Fibroblast of skin of right quadriceps (primary cell): ENCODE measurements at places on chromosomes 4 and X.

DNA sequence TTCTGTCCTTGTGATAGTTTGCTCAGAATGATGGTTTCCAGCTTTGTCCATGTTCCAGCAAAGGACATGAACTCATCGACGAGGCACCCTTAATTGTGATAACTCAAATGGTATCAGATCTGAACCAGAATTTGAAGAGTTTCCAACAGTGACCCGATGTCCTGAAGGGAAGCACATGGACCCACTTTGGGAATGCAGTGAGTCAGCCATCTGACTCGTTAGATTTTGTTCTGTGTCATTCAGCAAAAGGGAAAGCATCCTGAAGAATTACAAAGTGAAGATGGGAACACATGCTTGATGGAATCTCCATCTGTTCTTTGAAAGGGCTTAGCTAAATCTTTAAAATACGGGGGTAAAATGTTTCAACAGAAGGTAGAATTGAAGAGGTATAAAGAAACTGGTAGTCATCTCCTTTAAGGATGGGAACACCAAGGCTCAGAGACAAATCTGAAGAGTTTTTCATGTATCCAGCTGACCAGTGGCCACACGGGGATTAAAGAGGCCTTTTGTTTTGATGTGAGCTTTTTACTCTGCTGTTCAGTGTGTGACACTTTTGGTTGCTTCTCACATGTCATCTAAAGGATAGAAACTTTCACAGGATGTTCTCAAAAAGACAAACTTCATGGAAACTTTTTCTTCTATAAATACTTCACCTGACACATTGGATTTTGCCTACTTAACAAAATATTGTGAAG is 393.8 kb downstream of the INPP4B start:
- DNase-seq: peak; percentile 54

DNA sequence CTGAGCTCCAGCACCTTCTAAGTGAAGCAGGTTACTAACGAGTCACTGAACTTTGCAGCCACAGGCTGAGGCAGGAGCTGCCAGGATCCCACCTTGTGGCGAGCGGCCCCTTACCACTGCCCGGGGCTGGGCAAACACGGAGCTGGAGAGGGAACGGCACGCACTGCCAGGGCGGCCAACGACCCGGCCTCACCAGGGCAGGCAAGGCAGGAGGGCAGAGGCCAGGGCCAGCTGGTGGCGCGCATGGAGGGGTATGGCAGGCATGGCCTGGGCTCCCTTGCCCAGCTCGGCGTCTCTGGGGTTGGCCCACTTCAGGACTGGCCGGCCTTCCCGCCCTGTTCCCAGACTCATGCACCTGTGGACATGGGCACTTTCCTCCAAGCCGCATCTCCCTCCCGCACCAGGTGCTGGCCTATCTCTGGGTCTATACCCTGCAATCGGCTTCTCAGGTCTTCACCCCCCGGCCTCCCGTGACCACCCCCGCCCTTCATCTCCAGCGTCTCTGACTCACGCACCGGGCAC is 64.9 kb downstream of the FAM53A start:
- no peak for DNase-seq

DNA sequence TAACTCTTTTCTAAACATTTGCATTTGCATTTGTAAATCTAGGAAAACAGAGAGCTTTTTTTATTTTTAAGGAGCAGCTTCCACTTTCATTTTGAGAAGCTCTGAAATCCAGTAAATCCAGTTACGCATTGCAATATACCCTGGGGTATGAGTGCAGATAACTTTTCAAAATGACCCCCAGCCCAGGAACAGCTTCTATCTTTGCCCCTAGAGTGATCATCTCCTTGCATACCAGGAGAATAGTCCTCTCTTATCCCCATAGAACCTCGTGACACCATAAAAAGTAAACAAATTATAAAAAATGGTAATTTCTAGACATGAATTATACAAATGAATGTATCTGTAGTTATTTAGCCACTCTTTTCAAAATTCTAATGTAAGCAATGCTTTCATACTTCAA is 292.2 kb upstream of the GALNT7 start:
- no peak for DNase-seq

DNA sequence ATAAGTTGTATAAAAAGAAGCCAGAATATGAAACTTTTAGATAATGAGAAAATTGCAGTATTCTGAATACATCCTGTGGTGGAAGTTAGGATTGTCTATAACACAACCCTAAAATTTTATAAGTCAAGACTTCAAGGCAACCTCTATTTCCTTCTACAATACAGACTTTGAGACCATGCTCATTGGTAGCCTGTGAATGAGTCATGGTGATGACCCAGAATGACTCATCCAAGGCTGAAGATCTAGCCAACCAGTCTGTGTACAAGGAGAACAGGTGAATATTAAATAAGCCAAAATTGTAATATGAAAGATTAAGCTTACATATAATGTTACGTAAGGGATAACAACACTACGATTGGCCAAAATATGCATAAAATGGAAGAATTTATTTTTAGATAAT is 475.9 kb upstream of the GALNT7 start:
- no peak for DNase-seq

DNA sequence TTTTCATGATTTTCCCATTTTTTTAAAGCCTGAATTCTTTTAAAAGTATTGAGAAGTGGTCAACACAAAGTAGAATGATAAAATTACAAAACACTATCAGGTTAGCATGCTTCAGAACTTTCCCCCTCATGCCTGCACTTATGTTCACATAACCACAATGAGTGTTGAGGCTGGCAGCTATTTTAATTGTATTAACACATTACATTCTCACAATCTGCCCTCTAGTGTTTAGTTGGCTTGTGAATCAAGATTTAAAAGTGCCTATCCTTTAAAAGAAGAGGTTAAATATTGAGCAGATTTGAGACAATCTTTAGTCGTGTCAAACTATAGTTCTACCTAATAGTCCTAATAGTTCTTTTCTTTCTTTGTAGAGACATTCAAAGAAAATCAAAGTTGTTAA is 93.6 kb upstream of the NAP1L5 start:
- peak; percentile 46 for DNase-seq

- DNase-seq: peak; percentile 62
Observed at GRCh38 chr4:41156574-41156973, 57.8 kb downstream of the APBB2 start.

DNA sequence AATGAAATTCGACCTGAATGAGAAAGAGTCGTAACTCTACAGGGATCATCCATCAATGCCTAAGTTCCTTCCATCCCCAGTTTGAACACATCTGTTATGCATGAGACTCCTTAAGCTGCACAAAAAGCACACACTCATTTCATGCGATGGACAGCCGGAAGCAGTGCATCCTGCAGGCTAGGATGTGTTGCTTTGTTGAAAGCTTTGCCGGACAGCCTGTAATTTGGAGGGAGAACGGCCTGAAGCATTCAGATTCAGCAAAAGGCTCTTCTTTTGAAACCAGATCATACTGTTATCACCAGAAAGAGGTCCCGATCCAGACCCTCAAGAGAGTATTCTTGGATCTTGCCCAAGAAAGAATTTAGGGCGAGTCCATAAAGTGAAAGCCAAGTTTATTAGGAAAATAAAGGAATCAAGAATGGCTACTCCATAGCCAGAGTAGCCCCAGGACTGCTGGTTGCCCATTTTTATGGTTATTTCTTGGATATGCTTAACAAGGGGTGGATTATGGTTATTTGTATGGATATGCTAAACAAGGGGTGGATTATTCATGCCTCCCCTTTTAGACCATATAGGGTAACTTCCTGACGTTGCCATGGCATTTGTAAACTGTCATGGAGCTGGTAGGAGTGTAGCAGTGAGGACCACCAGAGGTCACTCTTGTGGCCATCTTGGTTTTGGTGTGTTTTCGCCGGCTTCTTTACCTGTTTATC is 48.1 kb upstream of the DHRSX start:
- no peak for DNase-seq

DNA sequence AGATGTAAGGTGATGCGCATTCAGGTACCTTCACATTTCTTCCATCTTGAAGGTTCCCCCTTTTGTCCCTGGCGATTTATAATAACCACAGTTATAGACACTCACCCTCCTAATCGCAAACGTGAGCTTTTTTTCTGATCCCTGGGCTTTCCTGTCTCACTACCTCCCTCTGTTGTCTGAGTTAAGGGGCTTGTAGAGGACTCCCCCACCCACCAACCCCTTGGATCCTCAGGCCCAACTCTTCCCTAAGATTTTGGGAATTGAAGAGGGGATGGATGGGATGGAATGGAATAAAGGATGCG is 1.4 kb downstream of the CNKSR2 start:
- DNase-seq: no peak
